ENCODE measurements at places on chromosomes 4 and X.

- peak; percentile 55 for DNase-seq
These were observed 18.6 kb downstream of the TRIM2 start for GRCh38 chr4:153222707-153223426.

DNA sequence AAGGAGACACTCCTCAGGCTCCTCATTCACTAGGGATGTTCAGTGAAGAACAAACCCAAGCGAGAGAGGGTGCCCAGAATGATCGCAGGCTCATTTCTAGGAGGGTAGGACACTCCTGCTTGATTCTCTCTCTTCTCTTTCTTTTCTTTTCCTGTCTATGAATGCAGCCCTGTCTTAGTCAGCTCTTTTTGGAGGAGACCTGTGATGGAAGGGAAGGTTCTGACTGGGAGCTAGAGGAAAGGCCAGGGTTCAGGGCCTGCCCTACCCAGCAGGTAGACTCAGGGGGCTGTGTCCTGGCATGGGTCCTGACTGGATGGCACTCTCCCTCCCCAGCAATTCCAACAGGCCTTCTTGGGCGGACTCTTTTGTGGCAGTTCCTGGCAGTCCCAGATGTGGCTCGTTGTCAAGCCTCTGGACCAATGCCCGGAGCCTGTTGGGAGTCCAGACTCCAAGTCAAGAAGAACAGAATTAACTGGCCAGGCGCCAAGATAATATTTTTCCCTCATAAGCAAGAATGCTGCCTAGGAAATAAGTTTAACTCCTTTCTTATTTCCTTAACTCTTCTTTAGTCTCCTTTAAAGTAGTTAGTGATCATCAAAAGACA is 139.4 kb upstream of the SCML1 start:
- DNase-seq = no peak

DNA sequence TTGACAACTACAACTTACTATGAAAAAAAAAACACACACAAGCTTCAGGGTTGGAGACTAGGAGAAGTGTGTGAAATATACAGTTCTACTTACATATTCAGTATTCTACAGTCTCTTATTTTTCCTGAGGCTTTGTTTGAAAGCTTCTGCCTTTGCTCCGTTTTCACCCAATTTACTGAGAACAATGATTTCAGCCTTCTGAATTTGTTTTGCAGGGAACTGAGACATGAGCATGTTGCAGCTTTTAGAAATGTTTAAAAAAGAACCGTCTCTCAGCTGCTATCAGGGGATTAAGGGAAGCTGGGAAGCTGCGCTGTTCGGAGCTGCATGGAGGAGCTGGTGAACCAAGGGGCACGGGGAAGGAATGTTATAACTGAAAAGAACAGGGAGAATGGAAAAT is 85.7 kb downstream of the QDPR start:
- no peak for DNase-seq

GRCh38 chrX:74523224-74523623 is 91.2 kb downstream of the RLIM start:
- no peak for DNase-seq

DNA sequence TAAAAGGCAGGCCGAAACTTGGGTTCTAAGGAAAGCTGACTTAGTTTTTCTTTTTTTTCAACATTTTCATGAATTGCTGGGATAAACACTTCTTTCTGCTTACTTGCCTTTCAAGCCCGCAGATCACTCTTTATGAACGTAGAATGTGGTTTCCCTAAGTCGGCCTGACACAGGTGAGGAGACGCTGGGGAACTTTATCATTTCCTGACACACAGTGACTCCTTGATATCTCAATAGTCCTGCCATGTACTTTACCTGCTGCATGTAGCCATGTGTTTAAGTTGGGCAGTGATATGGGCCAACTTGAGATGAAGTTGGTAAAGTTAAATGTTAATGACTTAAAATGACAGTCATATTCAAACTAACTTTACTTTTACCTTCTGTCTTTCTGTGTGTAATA is 26.6 kb upstream of the SNCA start:
- no peak for DNase-seq

DNA sequence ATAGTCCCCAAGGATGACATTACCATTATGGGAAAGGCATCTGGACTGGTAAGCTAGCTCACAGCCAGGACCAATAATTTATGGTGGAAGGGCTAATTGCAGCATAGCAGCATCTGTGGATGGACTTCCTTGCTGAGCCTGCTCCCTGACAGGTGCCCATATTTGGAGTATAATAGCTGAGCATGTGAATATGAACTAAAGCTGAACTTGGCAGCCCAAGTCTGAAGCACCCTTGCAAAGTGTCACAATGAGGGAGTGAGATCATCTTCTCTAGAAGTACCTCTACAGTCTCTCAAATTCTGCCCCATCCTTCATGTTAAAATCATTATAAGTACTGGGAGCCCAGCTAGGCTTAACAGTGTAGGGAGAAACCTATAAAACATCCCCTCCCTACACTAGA is 128.2 kb upstream of the INPP4B start:
- no peak for DNase-seq

GRCh38 chrX:42619068-42619467 is 158.9 kb downstream of the PPP1R2C start:
- DNase-seq = no peak

DNA sequence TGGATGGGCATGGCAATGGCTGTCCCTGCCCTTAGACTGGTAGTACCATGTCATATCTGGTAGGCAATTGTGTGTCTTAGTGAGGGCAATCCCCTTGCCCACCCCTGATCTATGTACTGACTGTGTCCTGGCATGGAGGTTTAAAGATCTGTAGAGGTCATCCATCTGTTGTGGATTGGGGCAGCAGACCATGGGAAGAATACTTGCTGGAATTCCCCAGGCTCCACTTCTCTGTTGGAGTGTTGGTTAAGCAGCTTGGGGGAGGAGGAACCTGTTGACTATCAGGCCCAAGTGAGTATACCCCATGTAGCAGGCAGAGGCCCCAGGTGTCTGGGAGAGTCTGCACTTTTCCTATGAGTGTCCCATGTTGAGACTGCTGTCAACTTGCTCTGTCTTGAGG is 246.7 kb upstream of the DIPK2B start:
- DNase-seq = no peak

GRCh38 chr4:2792711-2793585 is at the start of gene SH3BP2:
Gene SH3BP2, plus strand, starts transcription at chr4:2793085. Its CDS starts 27,533 bp downstream, at chr4:2820618.
- DNase-seq = peak; percentile 82

DNA sequence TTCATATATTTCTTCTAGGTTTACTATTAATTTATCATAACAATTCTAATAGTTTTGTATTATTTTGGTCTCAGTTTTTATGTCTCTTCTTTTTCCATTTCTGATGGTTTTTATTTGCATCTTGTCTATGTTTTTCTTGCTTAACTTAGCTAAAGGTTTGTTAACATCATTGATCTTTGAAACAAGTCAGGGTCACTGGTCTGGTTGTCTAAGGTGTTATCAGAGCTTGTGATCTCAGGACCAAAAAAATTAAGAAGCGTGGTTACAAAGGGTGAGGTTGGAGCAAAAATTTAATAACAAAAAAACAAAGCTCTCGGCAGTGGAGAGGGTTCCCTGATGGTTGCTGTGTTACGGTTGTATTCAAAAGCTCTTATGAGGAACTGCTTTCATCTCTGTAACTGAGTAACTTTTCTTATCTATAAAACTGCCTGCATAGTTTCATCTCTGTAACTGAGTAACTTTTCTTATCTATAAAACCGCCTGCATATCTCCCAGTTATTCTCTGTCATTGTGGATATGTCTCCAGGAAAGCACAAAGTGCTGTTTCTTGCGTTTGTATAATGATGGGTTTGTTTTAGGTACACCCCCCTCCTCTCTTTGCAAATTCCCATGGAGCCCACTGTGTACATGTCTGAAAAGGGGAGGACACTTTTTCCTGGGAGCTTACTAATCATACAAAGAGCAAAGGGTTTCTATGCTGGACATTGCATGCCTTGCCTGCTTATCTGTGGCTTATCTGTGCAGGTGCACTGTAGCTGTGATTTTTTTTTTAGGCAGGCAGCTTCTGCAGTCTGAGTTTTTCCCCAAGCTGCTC is 62.4 kb upstream of the UGT2B15 start:
- no peak for DNase-seq

GRCh38 chr4:104064646-104065577 is 345.1 kb upstream of the TACR3 start:
- DNase-seq = peak; percentile 51

DNA sequence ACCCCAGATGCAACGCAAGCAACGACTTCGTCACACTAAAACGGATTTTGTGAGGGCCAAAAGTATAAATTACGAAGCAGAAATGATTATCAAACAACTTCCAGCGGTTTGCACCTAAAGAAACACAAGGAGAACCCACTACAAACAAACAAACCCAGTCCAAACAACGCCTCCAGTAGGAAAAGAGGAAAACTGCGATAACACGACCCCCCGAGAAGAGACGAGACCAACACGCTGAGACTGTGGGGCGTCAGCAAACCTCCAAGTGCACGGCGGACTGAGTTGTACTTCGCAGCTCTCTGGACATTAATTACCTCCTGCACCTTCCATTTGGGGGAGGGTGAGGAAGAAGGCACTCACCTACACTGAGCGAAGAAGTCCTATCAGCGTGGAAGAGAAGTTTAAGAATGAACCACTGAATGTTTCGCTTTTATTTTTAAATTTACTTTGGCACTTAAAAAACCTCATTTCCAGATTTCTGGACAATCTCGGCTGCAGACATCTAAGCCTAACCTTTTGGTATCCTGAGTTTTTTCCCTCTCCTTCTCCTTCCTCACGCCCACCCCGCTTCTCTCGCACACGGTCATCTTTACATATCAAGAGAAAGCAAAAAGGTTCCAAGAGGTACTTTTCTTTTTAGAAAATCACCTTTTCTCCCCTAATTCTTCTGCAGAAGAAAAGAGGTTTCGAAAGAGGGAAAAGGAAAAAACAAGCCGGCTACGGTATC is at the start of gene MAB21L2:
Gene MAB21L2, plus strand, starts transcription at position 6 of the 727 bp plus-strand sequence. CDS start 879 bp downstream, outside the sequence.
- DNase-seq = no peak

- no peak for DNase-seq
These were observed 32.7 kb downstream of the KLF3 start for GRCh38 chr4:38696697-38697096.

- DNase-seq = no peak
These were observed 17.8 kb downstream of the ANXA3 start for GRCh38 chr4:78569306-78569821.

GRCh38 chr4:42906891-42907759 is 14.6 kb downstream of the GRXCR1 start:
- peak; percentile 11 for DNase-seq

DNA sequence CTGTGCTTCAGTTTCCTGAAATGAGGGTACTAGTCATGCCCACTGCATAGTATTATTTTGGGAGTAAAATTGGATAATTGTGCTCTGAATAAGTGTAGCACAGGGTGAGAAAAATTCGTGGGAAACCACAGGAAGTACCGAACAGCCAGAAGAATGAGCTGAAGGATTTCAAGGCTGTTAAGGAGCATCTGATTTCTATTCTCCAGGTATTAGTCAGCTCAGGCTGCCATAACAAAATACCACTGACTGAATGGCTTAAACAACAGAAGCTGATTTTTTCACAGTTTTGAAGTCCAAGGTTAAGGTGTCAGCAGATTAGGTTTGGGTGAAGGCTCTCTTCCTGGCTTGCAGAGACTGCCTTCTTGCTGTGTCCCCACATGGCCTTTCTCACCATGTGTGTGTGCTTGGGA is 41.9 kb downstream of the WWC2 start:
- no peak for DNase-seq

GRCh38 chrX:2863646-2864045 is 34.9 kb downstream of the GYG2 start:
- DNase-seq = no peak

DNA sequence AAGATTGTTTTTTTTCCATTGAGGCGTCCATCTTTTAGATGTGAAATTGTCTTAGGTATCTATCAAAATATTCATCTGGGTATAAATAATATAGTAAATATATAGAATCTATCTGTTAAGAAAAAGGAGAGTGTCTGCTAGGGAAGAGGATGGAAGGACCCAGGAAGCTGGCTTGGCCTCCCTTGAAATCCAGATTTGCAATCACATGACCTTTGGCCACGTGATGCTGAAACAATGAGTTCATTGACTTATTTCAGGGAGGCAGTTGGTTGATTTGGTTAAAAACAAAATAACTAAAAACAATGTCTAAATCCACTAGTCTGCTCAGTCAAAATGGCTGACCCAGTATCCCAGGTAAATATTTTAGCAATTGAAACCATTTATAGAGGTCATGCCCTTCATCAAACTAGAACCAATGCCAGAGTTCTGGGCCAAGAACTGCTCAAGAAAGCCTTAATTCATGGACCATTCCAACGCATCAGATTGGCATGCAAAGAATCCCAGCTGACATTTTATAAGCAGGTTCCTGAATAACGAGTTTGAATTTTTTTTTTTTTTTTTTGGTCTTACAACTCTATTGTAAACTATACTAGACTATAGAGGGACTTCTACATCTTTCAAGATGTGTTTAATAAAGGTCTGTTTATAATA is 172.7 kb downstream of the MID1 start:
- DNase-seq = no peak

DNA sequence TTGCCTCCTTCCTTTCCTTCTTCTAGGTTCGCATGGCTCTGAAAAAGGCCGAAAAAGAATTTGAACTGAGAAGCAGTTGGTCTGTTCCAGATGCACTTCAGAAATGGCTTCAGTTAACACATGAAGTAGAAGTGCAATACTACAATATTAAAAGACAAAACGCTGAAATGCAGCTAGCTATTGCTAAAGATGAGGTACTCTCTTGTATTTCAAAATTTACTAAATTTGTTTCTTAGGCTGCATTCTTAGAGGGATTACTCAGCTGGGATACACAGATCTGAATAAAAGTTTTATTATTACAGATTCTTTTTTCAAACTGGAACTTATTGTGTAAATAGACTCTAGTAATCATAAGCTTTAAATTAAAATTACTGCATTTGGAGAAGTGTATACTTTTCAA is 146.9 kb downstream of the STIM2 start:
- DNase-seq = no peak

DNA sequence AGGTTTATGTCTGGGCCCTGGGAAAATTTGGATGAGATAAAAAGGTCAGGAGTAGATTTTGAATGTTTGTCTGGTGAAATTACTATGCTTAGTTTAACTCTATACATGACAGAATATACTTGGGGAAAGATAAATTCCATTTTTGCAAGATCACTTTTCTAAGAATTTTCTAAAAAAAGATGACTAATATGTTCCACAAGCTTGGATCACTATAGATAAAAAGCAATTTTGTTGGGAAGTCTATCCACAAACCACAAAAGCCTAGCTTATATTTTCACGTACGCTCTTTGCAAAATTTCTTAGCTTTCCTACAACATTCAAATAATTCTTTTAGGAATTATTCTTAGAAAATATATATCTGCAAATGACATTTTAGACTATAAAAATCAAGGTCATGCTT is 20.6 kb upstream of the COQ2 start:
- DNase-seq = no peak

- DNase-seq = peak; percentile 22
These were observed 104.0 kb upstream of the MBNL3 start for GRCh38 chrX:132592880-132593279.

GRCh38 chrX:108447303-108447702 is 7.7 kb downstream of the COL4A5 start:
- peak; percentile 4 for DNase-seq

DNA sequence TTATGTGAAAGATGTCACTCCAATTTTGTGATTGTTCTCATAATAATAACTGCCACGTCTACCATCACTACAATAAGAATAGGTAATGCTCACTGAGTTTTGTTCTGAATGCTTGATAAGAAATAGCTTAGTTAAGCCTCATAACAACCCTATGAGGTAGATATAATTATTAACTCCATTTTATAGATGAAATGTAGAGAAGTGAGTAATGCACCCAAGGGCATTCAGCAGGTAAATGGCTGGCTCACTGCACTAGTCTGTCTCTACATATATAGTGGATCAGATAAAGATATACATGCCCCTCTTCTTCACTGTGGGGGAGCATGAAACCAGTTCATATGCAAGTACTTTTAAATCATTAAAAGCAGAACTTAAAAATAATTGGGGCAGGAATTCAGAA is 65.8 kb upstream of the SLC4A4 start:
- no peak for DNase-seq

- no peak for DNase-seq
These were observed 345.9 kb downstream of the ADGRL3 start for GRCh38 chr4:61545902-61546480.
